Dorsolateral prefrontal cortex (tissue), 122 donors: ENCODE measurements at places on chromosomes 12 and 14.
A peak's percentile ranks its signal among the peaks of the same experiment; 100 is the strongest.

GRCh38 chr14:75279153-75279762 is 630 bp downstream of the FOS start:
- peak; percentile 77 for DNase-seq

GRCh38 chr12:65699251-65699650 is 125.0 kb upstream of the HMGA2 start:
- DNase-seq = no peak

DNA sequence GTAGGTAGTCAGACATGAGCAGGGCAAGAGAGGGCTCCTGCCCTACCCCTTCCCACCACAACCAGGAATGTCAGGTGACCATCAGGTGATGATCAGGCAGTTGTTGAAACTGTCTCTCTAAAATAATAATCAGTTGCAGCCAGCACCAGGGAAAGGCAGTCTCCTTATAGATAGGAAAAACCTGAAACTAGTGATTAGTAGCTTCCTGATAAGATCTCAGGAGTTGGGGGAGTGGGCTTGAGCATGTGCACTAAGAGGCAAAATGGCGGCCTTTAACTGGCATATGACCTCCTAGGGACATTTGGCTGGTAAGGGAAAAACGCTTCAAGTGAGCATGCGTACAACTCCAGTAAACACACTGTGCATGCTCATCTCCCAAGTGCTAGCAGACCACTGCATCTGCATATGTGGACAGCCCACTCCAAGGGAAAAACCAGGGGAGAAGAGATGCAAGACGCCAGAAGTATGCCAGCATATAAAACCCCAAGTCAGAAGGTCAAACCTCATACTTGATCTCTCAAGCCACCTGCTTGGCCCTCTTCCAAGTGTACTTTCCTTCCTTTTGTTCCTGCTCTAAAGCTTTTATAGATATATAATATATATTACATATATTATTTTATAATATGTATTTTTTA is 37.1 kb downstream of the TGFB3 start:
- no peak for DNase-seq

DNA sequence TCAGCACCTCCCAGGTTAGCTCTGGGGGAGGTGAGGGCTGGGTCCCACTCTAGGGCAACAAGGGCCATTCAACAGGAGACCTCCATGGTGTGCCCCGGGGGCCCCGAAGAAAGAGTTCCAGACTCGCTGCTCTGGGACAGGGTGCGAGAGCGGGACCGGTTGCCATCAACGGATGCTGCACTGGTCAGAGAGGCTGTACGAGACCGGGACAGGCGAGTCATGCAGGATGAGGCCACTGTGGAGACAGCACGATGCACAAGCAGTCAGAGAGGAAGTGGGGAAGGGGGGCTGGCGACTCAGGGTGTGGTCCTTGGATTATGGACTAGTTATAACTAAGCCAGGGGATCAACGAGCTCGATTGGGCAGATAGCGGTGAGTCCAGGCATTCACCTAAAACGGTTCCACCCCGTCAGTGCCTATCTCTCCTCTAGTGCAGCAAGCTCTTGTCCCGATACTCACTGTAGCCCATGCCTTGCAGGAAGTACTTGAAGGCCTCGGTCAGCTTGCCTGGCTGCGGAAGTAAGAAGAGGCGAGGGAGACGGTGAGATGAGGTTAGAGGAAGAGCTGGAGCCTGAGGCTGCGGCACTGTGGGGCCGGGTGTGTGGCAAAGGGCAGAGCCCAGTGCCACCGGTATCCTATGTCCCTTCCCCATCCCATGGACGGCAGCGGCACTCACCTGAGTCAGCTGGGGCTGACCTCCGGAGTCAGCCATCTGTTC is 7.2 kb downstream of the NDRG2 start:
- no peak for DNase-seq

- DNase-seq = no peak
Observed at GRCh38 chr12:114263056-114263805, 142.7 kb downstream of the TBX5 start.

DNA sequence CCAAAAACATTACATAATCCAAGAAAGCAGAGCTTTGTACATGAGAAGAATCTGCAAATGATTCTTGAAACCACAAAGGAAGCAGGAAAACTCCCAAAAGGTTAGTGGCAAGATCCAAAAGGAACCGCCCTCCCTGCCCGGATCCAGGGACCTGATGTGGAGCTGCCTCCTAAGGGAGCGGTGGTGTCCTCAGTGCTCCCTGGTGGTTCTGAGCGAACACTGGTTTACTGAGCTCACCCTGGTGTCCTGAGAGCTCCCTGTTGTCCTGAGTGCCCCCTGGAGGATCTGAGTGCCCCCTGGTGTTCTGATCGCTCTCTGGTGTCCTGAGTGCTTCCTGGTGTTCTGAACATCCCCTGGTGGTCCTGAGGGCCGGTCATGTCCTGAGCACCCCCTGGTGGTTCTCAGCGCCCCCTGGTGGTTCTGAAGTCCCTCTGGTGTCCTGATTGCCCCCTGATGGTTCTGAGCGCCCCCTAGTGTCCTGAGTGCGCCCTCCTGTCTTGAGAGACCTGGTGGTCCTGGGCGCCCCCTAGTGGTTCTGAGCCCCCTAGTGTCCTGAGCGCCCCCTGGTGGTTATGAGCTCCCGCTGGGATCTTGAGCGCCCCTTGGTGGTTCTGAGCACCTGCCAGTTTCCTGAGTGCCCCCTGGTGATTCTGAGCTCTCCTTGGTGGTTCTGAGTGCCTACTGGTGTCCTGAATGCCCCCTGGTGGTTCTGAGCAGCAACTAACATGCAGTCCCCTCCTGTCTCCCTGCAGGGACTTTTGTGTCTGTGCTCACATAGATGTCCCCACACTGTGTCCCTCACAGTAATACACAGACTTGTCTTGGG is 891.1 kb downstream of the TMEM121 start:
- peak; percentile 12 for DNase-seq

GRCh38 chr12:573232-573631 is 90.0 kb downstream of the NINJ2 start:
- no peak for DNase-seq

GRCh38 chr12:119229205-119229604 is 50.5 kb downstream of the HSPB8 start:
- no peak for DNase-seq

GRCh38 chr12:117134059-117134458 is 34.8 kb upstream of the TESC start:
- DNase-seq = no peak

DNA sequence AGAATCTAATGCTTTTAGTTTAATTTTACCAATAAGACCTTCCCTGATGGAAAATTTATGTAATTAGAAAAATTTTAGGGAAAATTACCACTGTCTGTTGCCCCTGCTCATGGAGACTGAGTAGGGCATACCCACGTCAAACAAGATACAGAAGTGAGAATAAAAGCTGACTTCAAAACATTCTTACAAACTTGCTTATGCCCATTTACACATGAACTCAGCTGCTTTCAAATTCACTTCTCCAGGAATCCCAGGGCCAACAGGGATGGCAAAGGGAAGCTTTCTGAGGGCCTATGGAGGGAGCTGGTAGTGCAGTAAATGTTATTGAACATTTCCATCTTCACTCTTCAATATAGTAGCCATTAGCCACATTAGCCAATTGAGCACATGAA is 4.8 kb upstream of the NINJ2 start:
- no peak for DNase-seq

DNA sequence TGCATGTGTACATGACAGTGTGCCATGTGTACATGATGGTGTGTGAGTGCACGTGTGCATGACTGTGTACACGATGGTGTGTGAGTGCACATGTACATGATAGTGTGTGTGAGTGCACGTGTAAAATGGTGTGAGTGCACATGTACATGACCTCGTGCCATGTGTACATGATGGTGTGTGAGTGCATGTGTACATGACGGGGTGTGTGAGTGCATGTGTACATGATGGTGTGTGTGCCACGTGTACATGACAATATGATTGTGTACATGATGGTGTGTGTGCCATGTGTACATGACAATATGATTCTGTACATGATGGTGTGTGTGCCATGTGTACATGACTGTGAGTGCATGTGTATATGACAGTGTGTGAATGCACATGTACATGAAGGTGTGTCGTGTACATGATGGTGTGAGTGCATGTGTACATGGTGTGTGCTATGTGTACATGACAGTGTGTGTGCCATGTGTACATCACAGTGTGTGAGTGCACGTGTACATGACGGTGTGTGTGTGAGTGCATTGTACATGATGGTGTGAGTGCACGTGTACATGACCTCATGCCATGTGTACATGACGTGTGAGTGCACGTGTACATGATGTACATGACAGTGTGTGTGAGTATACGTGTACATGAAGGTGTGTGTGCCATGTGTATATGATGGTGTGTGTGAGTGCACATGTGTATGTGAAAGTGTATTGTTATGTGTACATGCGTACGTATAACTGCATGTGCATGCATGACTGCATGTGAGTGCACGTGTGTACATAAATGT is 46.3 kb downstream of the FBRSL1 start:
- no peak for DNase-seq

DNA sequence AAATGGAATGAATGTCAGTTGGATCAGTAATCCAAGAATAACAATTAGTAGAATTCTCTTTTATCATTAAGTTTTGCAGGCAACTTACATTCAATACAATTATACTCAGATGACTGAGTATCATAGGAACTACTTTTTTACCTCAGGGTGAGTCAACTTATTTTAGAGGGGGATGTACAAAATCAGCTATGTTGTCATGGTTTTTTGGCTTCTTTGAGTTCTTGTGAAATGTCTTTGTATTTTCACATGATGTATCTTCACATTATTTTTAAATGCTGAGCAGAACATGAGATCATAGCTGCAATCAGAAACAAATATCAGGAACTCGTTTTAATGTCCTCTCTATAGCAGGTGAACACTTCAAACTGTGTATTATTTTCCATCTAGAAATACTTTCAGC is 65.3 kb upstream of the PTPRR start:
- no peak for DNase-seq

- DNase-seq = no peak
Observed at GRCh38 chr14:99596071-99596627, 7.9 kb downstream of the CCDC85C start.

DNA sequence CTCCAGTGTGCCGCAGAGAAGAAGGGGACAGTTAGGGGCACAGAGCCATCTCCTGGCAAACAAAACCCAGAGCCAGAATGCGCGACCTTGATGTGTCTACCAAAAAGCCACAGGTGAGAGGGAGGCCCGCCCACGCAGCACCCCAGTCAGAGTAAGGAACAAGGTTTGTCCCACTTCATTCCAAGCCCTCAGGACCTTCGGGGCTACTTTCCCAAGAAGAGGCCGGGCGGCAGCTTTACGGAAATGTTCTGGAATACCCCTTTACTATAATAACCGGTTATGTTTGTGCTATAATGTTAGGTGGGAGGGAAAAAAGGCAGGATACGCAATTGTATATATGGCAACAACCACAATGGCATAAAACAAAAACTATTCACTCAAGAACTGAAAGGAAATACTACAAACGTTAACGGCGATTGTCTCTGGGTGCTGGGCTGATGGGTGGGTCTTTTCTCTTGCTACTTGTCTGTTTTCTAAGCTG is 12.3 kb downstream of the CCDC88C start:
- DNase-seq = no peak

GRCh38 chr12:48973531-48973930 is 2.0 kb upstream of the WNT10B start:
- DNase-seq = no peak

- no peak for DNase-seq
Observed at GRCh38 chr12:94534774-94535509, 75.3 kb upstream of the CEP83 start.

DNA sequence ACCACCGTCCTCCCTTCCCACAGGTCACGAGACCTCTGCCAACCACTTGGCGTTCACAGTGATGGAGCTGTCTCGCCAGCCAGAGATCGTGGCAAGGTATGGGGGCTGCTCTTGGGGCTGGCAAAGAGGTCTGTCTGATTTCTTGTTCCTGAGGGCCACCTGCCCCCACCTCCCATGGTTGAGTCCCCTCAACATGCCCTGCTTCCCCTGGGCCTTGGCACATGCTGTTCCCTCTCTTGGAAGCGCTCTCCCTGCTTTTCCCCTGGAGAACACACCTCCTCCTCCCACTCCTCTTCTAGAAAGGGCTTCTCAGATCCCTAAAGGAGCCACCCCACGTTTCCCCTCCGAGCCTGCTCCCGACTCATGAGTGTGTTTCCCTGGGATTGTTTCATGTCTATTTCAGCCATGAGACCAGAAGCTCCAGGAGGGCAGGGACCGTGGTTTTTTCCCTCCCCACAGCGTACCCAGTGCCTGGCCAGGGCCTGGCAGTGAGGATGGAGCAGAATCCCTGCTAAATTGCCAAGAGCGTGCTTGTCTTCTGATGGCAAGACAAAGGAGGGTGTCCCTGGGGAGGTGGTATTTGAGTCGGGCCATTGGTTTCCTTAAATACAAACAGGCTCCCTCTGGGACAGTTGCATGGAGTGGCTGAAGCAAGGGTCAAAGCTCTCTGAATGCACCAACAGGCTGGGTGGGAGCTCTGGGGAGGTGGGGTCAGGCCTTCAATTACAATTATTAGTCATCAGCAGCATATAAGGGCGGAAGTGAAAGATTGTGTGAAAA is 34.1 kb downstream of the CYP46A1 start:
- no peak for DNase-seq
